MV-4-11 (cell line): ENCODE measurements at places on chromosomes 6 and 20.

DNA sequence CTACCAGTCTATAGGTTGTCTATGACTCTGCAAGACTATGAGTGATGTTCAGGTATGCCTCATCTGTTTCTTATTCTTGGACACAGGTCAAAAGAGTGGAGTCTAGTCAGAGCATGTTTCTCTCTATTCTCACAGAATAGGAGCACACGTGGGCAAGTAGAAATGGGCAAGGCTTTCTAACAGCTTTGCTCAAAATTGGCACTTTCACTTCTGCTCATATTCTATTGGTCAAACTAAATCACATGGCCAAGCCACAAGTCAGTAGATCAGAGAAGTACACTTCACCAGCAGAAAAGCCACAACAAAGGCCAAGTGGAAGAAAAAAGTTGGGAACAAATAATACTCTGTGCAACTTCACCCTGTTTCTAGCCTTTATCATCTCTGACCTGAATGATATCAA lies 354.5 kb upstream of the SYNCRIP start:
- peak; percentile 53 for DNase-seq

GRCh38 chr20:33915726-33916331 lies 77.9 kb upstream of the RALY start:
- DNase-seq, result no peak

- DNase-seq, result no peak
Measured at GRCh38 chr6:135311446-135312200, 130.5 kb downstream of the MYB start.

DNA sequence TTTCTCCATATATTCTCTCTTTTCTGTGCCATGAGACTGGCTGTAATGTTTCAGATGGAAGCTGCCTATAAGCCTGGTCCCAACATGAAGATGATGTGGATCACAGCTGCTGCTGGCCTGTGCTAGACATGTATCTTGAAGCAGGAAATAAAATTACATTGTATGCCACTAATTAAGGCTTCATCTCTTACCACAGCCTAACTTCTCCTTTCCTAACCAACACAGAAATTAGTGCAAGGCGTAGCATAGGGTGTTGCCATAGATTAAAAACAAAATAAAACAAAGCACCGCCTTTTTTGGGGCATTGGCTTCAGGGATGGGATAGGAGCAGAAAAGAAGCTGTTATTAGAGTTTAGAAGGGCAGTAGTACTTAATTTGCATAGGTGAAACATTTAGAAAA lies 4.7 kb upstream of the SLC17A4 start:
- peak; percentile 88 for DNase-seq

DNA sequence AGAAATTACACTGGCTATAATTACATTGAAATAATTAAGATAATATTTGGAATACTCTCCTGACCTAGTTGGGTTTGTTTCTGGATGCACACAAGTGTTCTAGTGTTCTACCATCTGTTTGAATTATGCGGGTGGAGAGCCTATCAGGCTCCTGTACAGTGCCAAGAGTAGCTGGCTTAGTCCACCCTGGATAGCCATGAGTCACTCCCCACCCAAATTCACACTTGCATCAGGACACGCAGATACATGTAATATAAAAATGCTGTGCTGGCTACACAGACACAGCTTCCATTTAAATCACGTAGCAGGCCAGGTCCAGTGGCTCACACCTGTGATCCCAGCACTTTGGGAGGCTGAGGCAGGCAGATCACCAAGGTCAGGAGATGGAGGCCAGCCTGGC lies 686.2 kb upstream of the SLC35B3 start:
- no peak for DNase-seq

- no peak for DNase-seq
Measured at GRCh38 chr6:132053511-132053910, 102.3 kb upstream of the CCN2 start.

DNA sequence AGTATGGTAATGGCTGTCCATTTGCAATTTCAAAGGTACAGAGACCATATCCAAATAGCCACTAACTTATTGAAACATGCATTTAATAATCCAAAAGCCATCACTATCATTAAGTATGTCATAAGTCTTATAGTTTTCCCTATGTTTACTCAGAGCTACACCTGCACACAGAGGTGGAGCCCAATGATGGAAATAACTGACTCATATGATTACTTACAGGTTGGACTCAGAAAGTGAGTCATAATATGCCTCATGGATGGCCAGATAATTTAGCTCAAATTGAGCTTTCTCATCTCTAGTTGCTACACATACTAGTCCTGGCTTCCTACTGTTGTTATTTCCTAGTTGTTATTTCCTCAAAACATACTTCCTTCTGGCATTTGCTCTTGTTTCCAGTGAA lies 104.4 kb upstream of the KHDRBS2 start:
- no peak for DNase-seq

GRCh38 chr6:157110607-157111006 lies 212.7 kb downstream of the TMEM242 start:
- no peak for DNase-seq

DNA sequence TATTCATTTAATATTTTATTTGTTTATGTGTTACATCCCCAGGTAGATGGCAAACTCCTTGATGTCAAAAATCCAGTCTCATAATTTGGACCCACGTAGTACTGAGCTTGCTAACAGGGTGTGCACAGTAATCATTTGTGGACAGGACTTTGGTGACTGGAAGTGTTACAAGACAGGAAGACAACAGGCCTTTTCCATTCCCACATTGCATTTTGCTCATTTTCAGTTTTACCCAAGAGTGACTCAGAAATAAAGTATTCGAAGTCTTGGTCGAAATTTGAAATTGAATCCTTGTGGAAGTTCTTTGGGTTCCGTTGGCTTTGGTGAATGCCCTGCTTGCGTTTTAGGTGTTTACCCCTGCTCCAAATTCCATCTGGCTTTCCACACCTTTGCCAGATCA lies 63.0 kb upstream of the THBS2 start:
- DNase-seq, result no peak

- DNase-seq, result no peak
Measured at GRCh38 chr20:21548390-21549035, 34.6 kb upstream of the NKX2-2 start.

DNA sequence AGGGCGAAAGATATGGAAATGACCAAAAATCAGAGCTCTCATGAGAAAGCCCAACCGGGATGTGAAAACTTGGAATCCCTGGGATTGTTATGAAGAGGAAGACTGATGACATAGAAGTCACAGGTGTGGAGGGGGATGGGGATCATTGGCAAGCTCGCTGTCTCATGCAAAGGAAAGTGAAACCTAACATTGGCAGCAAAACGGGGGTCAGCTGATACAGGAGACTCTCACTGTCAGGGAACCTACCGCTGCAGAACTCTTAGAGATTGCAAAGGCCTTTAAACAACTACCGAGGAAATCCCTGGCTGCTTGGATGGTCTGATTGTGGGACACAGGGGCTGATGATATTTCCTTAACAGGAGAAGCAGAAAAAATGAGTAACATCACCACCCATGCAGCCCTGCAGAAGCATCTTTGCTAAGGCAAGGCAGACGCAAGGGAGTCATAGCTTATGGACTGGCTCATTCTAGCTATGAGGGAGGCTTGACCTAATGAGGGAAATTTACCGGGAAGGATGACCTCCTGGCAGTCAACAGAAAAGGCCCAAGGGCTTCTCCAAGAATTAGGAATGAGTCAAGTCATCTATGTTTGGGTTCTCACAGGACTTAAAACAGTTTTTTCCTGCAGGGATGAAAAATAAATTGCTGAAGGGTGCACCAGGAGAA lies 7.0 kb downstream of the MUC21 start:
- no peak for DNase-seq

DNA sequence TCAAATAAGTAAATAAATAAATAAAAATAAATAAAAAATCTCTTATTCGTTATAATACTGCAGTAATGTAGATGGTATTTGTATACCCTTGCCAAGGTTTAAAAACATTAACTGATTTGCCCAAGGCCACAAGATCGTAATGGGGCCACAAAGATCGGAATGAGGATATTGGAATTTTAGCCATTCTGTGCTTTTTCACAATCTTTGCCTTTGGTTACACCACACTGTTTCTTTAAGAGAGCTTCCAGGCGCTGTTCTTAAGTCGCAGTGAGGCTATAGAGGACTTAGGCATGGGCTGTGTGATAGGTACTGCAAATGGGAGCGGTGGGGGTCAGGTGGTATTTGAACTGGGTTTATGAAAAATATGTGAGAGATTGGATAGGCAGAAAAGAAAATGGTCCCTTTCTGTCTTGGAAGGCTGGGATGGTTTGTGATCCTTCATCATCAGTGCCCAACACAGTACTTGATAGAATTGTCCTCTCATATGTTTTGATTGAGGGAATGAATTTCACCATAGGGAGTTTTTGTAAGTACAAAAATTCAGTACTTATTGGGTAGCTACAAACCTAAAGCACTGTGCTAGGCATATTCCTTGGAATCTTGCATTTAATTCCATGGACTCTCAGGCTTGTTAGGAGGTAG lies 1.4 kb downstream of the NUS1 start:
- no peak for DNase-seq

- DNase-seq, result no peak
Measured at GRCh38 chr6:107639511-107639910, 149.6 kb downstream of the SOBP start.

GRCh38 chr20:32125506-32125905 lies 16.0 kb downstream of the TM9SF4 start:
- DNase-seq, result no peak

- no peak for DNase-seq
Measured at GRCh38 chr20:9627219-9627618, 112.8 kb downstream of the LAMP5 start.

GRCh38 chr6:170135821-170136471 lies 154.9 kb downstream of the DLL1 start:
- no peak for DNase-seq

- DNase-seq, result no peak
Measured at GRCh38 chr6:124797224-124797623, 165.0 kb upstream of the RNF217 start.

DNA sequence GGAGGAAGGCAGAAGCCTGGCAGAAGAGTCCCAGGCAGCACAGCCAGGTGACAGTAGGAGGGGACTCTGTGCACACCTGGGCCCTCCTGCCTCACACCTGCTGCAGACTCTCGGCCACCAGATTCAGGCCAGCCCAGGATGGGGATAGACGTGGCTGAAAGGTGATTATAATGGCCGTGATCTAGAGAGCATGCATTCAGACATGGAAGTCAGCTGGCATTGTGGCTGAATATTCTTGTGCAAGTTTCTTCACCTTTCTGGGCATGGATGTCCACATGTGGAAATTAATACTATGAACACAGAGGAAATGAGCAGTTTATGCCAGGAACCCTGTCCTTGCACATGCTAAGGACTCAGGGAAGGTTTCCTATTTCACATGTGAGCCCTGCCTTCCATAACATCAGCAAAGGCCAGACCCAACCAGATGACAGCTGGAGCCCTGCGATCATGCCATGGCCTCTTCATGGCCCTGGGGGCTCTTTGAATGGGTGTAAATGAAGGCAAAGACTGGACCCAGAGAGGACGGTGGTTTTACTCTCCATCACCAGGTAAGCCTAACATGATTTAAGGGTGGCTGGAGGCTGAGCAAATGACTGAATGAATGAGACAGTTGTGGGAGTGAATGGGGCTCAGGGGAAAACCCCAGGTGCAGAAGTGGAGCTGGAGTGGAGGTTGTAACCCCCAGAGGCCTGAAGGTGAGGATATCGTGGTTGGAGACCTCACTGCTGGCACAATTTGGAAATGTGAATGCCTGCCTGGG lies 2.7 kb upstream of the RAET1L start:
- DNase-seq, result no peak

DNA sequence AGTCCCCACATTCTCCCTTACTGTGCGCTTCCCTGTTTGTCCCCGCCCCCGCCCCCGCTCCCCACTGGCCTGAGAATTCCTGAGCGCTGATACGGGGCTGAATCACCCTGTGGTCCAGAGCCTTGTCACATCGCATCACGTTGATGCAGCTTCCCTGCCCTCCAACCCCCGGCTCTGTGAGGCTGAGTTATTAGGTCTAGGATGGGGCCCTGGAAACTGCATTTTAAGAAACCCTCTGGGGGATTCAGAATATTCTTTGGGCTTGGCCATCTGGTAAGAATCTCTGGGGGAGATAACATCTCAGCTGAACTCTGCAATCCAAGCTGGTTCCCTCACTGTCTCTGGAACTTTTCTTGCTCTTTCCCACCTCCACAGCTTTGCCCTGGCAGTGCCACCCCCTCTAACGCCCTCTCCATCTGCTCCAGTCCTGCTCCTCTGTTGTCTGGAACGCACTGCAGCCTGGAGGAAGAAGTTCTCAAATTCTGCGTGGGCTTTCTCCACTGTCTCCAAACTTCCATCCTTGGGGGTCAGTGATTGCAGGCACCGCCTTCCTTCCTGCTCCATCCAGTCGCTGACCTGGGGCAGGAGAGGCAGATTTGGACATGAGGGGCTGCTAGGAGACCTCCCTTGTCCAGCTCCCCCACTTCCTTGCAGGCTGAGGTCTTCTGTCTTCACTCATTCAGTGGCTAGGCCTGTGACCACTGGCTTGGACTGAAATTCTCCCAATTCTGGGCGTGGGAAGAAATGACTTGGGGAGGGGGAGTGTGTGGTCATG lies 42.6 kb downstream of the KIAA1755 start:
- DNase-seq, result no peak

DNA sequence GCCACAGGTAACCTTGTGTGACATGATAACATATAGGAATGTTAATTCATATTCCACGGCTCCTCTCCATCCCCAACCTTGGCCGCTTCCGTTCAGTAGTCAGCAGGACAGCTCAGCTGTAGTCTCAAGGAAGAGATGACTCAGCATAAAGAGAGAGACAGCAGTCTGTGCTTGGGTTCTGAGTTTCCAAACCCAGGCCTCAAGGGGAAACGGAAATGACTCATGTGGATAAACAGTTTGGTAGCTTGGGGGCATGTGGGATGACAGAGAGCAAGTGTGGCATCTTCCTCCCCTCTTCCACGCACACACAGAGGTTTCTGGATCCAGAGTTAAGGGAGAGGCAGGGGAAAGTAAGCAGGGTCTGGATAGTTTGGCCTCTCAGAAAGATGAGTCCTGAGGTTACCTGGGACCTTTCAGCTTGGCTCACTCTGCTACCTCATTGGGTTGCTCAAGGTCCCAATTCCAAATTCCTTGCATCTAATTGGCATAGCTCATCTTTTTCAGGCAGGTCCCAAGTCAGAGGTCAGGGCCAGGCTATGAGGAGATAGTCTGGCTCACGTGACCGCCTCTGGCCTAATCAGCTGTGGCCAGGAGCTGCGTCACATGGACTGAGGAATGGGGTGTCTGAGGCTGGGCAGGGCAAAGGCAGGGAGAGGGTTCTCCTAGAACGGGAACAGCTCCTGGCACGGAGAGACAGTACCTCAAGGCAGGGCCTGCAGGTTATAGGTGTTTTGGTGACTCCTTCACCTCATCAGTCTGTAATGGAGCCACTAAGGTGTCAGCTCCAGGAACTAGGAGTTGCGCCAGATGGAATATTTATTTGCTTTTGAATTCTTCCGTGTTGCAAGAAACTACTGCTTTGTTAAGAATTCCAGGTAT lies 36.5 kb upstream of the MLN start:
- DNase-seq, result peak; percentile 97
